AML-193 (cell line): ENCODE measurements at places on chromosomes 2 and 18.
A peak's percentile ranks its signal among the peaks of the same experiment; 100 is the strongest.

DNA sequence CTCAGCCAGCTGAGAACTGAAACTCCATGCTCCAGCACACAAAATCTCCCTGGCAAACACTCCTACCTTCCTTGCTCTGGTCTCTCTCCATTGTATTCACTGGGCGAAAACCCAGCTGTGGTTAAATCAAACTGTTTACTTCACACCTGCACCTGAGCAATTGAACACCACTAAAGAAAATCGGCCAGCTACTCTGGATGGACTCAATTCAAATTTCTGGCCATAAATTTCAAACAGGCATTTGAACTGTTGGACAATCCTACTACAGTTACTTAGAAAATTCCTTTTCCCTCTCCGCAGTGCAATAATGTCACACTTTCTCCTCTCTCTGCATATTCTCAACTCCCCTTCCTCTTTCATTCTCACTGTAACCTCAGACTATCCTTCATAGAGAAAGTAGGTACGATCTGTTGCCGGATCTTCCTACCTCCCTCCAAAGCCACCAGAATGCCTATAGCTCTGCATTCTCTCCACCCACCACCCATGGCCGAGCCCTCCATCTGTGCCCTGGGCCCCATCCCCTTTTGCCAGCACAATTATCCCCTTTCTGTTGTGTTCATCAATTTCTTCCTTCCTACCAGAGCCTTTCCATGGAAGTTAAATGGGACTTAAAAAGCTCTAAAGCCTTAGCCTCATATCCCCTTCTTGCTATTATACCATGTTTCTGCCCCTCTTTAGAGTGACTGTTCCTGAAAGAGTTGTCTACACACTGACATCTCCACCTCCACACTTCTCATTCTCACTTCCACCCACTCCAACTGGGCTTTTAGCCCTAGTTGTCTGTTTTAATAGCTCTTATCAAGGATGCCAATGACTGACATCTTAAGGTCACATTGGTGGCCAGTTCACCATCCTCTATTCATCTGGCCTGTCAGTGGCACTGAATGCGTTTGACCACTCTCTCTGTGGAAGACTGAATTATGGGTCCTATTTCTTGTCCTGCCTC is 127.5 kb upstream of the SLC1A4 start:
- no peak for DNase-seq

- DNase-seq = no peak
Observed at GRCh38 chr2:150228936-150229335, 258.5 kb downstream of the RND3 start.

DNA sequence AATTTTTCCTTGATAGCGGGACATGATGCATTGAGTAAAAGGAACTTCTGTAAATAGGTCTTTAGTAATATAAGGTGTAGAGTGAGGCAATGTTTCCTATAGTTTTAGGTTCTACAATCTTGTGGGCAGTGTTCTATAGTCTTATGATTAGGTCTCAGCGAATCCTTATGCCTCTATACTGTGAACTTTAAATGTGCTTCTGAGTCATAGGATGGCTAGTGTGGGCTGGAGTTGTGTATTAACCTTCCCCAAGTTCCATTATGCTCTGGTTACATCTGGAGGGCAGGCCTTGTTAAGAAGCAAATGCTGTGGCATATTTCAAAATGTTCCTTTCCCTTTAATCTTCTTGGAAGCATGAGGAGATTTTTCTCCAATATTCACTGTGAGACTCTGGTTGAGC is 73.5 kb downstream of the ROCK2 start:
- no peak for DNase-seq

DNA sequence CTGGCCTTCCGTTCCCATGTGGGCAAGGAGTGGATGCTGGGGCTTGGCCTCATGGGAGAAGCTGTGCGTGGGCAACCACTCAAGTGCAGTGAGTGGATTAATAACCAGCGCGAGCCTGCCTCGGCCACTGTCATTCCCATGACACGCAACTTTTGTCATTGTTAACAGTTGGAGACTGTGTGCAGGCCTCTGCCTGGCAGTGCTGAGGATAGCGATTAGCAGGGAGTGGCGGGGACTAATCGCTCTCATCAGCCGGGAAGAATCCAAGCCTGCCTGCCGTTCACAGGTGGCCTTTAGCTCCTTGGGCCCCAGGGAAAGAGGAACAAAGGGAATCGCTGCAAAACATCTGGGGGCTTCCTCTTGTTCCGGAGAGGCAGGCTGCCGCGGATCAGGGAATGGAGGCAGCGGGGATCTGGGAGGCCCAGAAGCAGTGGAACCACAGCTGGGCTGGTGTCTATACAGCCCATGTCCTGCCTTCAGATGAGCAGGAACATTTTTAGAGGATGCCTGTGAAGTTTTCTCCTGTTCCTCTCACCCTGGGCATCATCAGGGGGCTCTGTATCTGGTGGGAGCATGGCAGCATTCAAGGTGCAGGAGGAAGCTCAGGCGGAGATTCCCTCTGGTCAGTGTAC is 53.8 kb downstream of the CTIF start:
- no peak for DNase-seq

DNA sequence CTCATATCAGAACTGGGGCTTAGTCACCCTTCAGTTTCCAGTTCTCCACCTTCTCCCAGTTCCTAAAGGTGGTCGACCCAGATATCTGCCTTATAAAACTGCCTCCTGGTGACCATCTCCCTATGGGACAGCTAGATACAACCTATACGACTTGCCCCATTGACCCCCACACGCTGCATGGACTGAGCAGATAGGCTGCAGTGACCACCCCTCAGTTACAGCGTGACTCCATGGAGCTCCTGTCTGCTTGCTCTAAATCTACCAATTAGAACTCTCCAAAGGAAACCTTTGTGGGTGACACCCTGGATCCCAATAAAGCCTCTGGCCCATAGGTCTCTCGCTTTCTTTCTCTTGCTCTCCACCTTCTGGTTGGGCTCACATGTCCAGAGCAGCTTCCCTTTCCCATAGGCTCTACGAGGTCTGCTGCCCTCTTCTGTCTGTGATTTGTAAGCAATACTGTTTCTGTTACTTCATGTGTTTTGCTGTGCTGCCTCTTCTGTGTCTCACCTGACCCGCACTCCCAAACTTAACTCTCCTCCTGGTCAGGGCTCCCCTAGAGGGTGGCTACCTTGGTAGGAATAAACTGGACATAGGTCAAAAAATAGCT is 971.3 kb upstream of the FAM98A start:
- DNase-seq = peak; percentile 7

DNA sequence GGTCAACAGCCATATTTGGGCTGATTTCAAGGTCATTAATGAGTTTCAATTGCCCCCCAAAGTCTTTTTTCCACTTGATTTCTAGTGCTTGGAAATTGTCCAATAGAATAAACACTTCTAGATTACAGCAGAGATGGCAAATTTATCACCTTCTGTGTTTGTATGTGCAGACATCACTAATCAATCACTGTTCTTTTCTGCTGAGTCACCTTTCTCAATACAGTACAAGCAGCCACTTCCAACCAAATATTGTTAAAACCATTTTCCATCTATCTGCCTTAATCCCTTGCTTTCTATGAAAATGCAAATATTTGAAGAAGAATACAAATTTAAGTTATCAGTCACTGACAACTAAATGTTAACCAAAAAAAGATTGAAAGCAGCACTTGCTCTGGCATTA is 40.2 kb upstream of the ZNF521 start:
- no peak for DNase-seq

DNA sequence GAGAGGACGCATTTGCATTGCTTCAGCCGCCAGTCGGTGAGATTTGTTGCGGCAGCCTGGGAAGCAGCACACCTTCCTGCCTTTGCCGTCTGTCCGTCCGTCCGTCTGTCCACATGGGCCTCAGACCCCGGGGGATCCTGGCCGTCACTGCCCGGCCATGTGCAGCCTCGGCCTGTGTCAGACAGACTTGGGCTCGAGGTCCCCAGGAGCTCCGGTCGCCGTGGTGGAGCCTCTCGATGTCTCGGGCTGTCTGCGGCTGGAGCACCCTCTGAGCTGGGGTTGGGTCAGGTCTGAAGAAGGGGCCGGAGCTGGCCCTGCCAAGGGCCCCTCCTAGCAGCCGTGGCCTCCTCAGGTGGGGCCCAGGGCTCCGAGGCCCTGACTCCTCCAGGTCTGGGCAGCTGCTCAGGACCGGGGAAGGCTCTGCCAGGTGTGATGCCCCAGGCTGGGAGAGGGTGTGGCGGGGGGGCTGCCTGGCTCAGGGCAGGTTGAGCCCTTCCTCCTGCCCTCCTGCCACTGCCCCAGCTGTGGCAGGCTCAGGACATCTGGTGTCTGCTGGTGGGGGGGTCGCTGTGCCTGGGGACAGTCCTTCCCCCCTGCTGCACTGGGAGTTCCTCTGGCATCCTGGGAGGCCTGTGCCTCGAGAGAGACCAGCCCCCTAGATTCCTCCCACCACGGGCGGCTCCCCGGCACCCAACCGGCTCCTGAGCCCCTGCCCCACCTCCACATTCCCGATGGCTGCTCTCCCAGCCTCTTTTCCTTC is 11.8 kb downstream of the NEU4 start:
- no peak for DNase-seq

GRCh38 chr2:6999211-6999877 is 82.1 kb downstream of the RNF144A start:
- DNase-seq = peak; percentile 58

GRCh38 chr2:70690846-70691245 is 77.2 kb downstream of the ADD2 start:
- DNase-seq = no peak

GRCh38 chr2:64932371-64933216 is 56.6 kb upstream of the SLC1A4 start:
- DNase-seq = peak; percentile 53

DNA sequence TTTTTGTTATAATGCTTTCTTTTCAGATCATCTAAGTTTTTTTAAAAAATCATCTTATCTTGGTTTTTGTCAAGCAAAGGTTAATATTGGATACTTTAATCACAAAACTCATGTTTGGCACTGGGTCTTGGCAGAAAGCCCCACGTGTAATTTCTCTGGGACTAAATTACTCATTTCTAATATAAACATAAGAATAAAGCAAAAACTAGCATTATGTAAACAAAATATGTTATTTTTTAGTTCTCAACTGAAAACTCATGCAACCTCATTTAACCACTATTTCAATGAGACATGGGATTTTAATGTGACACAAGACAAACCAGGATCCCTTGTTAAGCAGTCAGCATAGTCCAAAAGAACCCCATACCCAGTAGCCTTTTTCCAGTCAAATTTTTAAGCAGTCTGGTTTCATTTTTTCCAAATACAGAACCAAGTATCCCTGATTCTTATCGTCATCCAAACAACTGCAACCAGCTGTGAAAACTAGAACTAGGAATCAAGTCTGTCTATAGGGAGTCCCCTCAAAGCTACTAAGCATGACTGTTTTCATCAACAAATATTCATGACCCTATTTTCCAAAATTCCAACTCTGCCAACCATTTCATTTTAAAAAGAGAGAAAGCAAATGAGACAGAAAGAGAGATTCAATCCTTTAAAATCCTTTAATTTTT is 27.1 kb downstream of the PID1 start:
- DNase-seq = no peak

DNA sequence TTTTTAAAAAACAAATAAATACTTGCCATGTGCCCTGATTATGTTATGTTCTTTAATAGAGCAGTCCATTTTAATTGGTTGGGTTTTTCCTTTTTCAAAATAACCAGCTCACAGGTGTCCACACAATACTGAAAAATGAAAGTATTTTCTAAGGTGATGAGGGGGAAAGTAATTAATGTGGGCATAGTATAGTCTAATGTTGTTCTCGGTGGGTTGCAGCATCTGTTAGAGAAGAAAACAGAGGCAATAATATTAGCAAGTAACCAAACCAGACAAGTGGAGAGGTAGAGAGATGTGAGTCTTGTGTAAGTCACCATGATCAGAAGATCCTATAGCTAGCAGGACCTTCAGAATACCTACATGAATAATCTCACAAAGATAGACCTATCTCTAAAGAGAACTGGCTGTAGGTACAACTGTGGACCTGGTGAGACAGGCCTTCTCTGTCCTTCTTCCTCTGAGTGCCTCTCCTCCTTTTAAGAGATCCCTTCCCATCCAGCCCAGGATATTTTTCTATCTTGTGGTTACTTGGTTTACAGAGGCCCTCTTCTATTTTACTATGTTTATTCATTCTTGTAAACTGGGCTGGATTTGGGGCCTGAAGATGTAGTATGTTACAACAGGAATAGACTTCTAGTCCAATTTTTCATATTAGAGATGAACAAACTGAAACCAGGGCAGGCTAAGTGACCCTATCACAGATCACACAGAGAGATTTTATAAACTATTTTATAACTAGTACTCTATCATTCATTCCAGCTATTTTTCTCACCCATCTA is 67.1 kb upstream of the MSTN start:
- DNase-seq = no peak

GRCh38 chr18:79855147-79855933 is 57.6 kb downstream of the KCNG2 start:
- DNase-seq = no peak

GRCh38 chr18:57931038-57931437 is 113.0 kb upstream of the NEDD4L start:
- DNase-seq = no peak

DNA sequence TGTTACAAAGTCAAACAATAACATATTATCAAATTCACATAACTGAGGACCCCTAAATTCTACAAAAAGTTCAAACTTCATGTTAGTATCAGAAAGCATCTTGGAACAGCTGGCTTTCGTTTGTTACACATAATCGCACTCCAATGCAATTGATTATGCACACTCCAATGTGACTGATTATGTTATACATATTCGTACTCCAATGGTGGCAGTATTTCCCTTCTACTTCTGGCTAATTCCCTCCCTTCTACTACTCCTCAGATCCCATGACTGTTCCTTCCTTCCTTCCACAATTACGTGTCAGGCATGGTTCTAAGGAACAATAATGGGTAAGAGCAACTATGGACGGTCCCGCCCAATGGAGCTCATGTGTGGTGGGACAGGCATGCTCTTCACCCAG is 137.1 kb upstream of the CCDC150 start:
- DNase-seq = no peak

GRCh38 chr2:45974762-45975408 is 322.3 kb upstream of the EPAS1 start:
- no peak for DNase-seq

DNA sequence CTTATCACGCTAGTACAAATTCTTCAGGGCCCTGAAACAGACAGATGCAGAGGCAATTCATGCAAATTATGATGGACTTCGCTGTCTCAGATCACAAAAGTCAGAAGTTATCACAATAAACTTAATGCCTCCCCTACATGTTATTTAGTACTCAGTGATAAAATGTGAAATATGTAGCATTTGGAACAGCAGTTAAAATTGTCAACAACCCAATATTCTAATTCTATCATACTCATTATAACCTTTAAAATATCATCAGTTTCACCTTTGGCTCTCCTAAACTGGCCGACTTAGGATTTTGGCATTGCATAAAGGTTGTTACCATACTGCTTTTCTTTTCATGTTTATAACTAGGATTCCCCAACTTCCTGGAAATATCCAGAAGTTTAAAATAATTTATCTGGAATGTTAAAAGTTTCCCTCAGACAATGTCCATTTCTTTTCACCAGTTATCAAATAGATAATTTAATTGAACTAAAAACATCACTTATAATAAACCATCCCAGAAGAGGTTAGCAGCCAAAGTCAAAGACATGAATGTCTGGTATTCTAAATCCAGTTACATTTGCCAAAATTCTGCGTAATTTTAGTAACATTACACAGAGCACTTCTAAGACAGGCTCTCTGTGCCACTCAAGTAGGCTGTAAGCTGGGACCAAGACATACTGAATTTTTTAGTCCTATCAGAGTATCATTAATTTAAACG is 239.8 kb downstream of the RBM43 start:
- DNase-seq = no peak
